ENCODE measurements at places on chromosomes 2 and 18. TPM values are rescaled to one million over a fixed set of nuclear protein-coding genes. Genes with fewer than 3 reads are reported as not detected.

- DNase-seq: peak; percentile 48
Observed at GRCh38 chr2:65227020-65227455, 593 bp upstream of the ACTR2 start.

- DNase-seq: peak; percentile 77
Observed at GRCh38 chr2:64654063-64654811, 524 bp upstream of the SERTAD2 start.

GRCh38 chr2:25340181-25340921, 1.4 kb downstream of the DNMT3A start:
- DNase-seq: peak; percentile 13

DNA sequence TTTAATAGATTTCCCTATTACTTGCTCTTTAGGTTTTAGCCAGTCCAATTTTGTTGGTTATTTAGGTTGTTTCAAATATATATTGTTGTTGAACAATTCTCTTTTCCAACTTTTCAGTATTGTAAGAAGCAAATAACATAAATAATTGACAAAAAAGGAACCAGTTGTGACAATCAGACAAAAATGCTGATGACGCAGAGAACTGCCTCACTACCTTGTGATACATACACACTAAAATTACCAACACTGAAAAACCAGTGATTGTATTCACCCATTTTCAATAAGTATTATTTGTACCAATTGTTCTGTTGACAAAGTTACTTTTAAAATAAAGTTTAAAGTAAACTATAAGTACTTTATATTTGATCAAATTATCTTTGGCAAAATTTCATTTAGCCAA, 43.1 kb upstream of the NABP1 start:
- DNase-seq: no peak

GRCh38 chr18:34221971-34222306, 2.8 kb downstream of the NOL4 start:
- DNase-seq: peak; percentile 9

GRCh38 chr2:71789556-71790204, 336.3 kb downstream of the DYSF start:
- DNase-seq: no peak

DNA sequence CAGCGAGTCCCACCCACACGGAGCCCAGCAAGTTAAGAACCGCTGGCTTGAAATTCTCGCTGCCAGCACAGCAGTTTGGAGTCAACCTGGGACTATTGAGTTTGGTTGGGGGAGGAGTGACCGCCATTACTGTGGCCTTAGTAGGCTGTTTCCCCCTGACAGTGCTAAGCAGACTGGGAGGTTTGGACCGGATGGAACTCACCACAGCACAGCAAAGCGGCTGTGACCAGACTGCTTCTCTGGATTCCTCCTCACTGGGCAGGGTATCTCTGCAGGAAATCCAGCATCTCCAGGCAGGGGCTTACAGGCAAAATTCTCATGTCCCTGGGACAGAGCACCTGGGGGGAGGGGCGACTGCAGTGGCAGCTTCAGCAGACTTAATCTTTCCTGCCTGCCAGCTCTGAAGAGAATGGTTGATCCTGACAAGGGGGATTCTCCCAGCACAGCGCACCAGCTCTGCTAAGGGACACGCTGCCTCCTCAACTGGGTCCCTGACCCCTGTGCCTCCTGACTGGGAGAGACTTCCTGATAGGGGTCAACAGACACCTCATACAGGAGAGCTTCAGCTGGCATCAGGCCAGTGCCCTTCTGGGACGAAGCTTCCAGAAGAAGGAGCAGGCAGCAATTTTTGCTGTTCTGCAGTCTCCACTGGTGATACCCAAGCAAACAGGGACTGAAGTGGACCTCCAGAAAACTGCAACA, 425.4 kb downstream of the NYAP2 start:
- DNase-seq: no peak

DNA sequence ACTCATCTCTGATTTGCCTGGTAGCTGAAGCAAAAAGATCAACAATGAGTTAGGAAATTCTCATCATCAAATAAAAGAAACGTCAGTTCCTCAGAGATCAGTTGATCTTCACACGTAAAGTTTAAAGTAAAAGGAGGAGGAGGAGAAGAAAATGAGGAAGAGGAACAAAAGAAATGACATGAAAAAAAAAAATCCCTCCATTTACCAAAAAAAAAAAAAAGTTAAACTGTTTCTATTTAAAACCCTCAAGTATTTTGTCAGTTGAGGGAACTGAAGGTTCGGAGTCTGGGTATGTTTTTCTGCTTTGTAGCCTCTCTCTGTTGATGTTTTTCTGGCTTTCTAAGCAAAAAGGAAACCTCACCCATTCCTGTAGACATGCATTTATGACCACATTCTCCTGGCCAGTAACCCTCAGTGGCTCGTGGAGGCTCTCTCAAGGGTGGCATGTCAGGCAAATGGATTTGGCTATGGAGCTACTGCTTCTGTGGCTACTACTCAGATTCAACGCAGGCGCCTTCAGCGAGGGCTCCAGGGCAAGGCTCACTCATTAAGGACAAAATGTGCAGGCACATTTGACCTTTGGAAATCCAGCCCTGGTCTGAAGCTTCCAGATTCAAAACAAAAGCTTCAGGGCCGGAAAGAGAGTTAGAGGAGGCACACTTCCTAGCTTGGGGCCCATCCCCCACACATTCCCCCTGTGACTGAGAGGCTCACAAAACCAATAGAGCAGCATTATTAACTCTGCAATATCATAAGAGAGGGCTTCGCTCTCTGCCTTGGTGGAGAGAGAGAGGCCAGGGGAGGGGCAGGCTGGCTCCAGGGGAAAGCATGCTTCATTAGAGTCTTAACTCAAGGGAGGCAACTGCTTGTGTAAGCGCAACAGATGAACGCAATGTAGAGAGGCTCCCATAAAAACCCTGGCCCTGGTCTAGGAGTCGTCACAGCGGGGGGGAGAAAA, 22.3 kb downstream of the KLF7 start:
- DNase-seq: peak; percentile 90

- no peak for DNase-seq
Observed at GRCh38 chr18:51433296-51433695, 235.8 kb upstream of the MEX3C start.

DNA sequence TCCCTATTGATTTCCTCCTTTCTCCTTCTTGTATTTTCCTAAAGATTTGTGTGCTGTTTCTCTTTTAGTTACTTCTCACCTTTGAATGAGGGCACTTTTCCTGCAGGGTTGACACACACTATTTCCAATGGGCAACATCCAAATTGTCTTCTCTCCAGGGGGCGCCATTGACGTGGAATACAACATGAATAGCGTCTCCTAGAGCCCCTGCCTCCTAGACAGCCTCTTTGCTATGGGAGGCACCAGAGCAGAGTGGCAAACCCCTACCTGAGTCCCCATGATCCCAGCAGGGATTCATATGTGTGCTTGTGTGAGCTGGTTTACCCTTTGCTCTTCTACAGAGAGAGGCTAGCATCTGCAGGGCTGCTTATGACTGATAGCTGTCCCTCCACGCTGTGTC, 61.3 kb upstream of the ITSN2 start:
- peak; percentile 83 for DNase-seq

GRCh38 chr2:207676827-207677354, 34.5 kb upstream of the CCNYL1 start:
- peak; percentile 84 for DNase-seq

DNA sequence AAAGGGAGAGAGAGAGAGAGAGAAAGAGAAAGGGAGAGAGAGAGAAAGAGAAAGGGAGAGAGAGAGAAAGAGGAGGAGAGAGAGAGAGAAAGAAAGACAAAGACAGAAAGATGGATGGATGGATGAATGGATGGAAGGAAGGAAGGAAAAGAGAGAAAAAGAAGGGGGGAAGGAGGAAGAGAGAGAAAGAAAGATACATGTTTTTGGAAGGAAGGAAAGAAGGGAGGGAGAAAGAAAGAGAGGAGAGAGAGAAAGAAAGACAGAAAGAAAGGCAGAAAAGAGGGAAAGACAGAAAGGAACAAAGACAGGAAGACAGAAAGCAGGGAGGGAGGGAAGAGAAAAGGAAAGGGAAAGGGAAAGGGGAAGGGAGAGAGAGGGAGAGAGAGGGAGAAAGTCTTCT, 51.6 kb downstream of the RNU4ATAC start:
- no peak for DNase-seq

DNA sequence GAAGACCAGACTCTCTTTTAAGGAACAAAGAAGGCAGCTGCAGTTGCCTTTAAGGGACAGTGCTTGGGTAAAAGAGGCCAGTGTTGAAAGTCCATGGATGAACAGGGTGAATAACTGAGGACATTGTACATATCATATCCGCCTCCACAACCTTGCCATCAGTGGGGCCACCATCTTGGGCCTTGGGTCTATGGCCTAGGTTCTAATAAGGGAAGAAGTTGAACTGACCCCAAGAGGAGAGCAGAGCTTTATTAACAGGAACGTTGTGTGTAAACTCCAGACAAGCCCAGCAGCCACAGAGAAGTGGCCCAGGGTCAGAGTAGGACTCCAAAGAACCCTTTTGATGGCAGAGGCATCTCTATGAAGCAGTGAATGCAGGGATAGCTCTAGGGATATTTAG, 332.8 kb downstream of the CYP26B1 start:
- DNase-seq: no peak

GRCh38 chr18:36580266-36580665, 248.5 kb downstream of the TPGS2 start:
- no peak for DNase-seq

- no peak for DNase-seq
Observed at GRCh38 chr18:36734596-36734995, 94.2 kb downstream of the TPGS2 start.

GRCh38 chr2:70513738-70514137, 39.9 kb downstream of the TGFA start:
- no peak for DNase-seq

GRCh38 chr18:24725644-24726415, 265.4 kb downstream of the HRH4 start:
- no peak for DNase-seq

DNA sequence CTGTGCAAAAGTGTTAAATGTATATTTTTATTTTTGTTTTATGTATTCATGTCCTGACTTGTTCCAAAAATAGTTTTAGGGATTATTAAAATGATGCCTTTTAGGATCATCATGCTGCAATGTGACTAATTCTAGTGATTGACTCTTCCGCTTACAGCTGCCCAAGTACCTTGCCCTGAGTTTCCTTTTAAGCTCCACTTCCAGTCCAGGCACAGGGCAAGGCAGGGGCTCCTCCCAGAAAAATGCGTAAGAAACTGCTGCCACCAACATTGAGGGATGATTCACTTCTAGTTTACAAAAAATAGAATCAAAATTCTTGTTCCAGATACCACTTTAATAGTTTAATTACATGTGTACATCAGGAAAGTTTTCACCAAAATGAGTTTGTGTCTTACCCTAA, 116.4 kb downstream of the IRS1 start:
- DNase-seq: no peak

DNA sequence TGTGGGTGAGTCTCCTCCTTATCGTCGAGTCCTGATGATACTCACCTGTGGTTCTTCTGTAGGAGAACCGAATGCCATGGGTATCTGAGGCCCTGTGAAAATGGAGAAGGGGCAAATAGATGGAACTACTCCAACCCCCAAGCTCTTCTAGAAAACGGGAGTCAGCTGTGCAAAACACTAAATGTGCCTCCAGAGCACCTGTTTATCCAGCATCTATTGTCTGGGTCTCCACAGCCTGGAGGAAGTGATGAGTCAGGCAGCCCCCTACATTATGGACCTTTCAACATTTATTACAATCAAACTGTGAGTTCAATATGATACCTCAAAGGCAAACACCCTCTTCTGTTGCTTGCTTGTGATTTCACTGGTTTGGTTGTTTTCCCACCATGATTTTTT, 9.8 kb upstream of the LRRFIP1 start:
- peak; percentile 75 for DNase-seq

- DNase-seq: no peak
Observed at GRCh38 chr2:27442920-27443282, 720 bp downstream of the KRTCAP3 start.

DNA sequence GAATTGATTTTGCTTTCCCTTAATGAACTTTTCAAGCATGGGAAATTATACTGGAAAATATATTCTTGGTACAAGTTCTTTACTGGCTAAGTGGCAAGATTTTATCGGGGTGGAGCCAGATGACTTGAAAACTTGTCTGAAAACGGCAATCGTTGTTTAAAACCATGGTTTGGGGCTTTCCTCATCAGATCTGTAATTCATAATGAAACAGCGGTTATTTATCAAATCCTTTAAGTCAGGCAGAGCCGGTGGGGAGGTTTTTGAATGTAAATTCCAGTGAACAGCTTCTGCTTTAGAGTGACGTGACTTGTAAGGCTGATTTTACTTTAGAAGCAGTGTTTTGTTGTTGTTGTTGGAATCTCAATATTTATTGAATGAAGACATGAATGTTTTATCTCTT, 2.6 kb downstream of the SEC11C start:
- DNase-seq: no peak

DNA sequence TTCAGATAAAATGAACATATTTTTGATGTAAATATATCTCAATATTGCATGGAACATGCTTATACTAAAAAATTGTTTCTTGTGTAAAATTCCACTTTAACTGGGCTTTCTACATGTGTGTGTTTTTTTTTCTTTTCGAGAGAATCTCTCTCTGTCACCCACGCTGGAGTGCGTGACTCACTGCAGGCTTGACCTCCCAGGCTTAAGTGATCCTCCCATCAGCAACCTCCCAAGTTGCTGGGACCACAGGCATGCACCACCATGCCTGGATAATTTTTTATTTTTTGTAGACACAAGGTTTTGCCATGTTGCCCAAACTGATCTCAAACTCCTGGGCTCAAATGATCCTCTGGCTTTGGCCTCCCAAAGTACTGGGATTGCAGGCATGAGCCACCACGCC, 254.6 kb downstream of the LOXHD1 start:
- DNase-seq: no peak

- no peak for DNase-seq
Observed at GRCh38 chr2:239167766-239168444, 232.9 kb downstream of the HDAC4 start.

- no peak for DNase-seq
Observed at GRCh38 chr2:134282629-134283400, 28.9 kb downstream of the MGAT5 start.

- DNase-seq: no peak
Observed at GRCh38 chr18:5417342-5417741, 121.8 kb upstream of the ZBTB14 start.

DNA sequence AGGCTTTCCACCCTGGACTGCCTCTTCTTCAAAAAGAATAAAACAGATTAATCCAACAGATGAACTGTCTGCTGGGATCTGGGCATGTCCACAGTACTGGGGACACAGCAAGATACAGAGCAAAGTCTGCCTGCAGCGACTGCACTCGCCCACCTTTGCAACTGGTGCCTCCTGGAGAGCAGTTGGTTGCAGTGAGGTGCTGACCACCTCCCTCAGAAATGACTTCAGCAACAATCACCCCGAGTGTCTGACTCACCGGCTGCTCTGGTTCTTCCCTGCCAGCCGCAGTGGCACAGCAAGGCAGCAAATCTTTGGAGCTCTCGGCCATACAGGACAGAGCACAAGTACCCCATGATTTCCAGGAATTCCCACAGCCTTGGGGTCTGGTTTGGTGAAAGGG, 179.7 kb downstream of the ANAPC1 start:
- DNase-seq: peak; percentile 66

GRCh38 chr2:25301453-25302352, 40.0 kb downstream of the DNMT3A start:
- peak; percentile 63 for DNase-seq

Gene LMAN1
- 143 TPM for total RNA-seq

Gene TCF4
- 474 TPM for total RNA-seq

Gene RSAD2
- 1.2 TPM for total RNA-seq

Gene SP9
- total RNA-seq: not detected

Gene SALL3
- 0.05 TPM for total RNA-seq

Gene ARHGAP15
- total RNA-seq: not detected

Gene NEB
- total RNA-seq: 1.2 TPM

All from dermis blood vessel endothelial cell (primary cell).